ENCODE measurements at places on chromosomes 6 and 20.
A peak's percentile ranks its signal among the peaks of the same experiment; 100 is the strongest.

- DNase-seq: no peak
These were observed 11.6 kb downstream of the CAGE1 start for GRCh38 chr6:7377961-7378360.

DNA sequence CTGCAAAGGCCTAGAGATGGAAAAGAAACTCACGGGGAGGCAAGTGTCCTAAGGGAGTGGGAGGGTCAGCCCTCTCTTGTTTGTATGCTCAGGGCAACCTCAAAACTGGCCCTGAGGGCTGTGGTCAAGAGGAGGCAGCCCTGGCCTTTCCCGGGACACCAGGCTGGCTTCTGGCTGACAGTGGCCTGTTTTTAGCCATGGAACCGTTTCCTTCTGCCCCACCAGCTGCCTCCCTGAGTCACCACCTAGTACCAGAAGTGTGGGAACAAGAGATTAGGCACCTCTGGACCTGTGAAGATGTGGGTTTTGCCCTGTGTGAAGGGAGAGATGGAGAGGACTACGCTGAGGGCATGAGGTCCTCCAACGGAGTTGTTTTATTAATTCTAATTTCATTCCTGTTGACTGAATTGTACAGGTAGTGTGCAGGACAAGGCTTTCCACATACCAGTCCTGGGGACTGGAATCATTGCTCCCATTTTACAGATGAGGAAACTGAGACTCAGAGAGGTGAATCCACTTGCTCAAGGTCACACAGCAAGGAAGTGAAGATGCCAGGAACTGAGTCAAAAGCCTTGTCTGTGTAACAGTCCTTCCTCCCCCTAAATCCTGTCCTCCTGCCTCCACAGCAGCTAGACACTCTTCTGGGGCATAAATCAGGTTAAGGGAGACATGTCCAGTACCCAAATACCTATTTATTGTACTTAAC is 5.5 kb downstream of the FOXS1 start:
- DNase-seq: no peak

DNA sequence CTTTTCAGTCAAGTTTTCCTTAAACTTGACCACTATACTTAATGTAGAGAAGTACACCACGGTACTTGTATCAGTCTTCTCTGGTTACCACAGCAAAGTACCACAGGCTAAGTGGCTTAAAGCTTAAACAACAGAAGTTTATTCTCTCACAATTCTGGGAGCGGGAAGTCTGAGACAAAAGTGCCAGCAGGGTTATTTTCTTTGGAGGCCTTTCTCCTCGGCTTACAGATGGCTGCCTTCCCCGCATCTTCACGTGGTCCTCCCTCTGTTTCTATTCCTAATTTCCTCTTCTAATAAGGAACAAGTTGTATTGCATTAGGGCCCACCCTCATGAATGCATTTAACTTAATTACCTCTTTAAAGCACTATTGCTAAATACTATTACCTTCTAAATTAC is 258.0 kb downstream of the PLCB1 start:
- DNase-seq: no peak

GRCh38 chr6:40928763-40929162 is 110.3 kb downstream of the UNC5CL start:
- no peak for DNase-seq

GRCh38 chr6:112149236-112149635 is 61.8 kb downstream of the FAM229B start:
- no peak for DNase-seq

- DNase-seq: no peak
These were observed 159.2 kb downstream of the ANKRD60 start for GRCh38 chr20:58069207-58069606.

DNA sequence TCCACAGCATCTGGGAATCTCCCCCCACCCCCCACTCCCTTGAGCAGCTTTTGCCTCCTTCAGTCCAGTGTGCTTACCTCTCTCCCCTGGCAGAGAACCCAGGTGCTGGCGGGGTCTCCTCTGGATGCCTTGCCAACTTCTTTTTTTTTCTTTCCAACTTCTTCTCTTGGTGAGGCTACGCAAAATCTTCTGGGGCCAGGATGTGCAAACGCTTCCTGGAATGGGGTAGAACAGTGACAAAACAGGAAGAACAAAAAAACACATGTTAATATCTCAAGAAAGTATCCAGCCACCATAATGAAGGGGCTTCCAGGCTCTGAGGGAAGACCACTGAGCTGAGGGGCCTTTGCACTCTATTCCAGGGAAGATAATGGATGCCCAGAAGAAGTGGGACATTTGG is 53.9 kb upstream of the DDR1 start:
- no peak for DNase-seq

GRCh38 chr6:46491628-46492547 is 639 bp upstream of the RCAN2 start:
- DNase-seq: no peak

GRCh38 chr6:139801571-139802321 is 427.3 kb upstream of the CITED2 start:
- no peak for DNase-seq

DNA sequence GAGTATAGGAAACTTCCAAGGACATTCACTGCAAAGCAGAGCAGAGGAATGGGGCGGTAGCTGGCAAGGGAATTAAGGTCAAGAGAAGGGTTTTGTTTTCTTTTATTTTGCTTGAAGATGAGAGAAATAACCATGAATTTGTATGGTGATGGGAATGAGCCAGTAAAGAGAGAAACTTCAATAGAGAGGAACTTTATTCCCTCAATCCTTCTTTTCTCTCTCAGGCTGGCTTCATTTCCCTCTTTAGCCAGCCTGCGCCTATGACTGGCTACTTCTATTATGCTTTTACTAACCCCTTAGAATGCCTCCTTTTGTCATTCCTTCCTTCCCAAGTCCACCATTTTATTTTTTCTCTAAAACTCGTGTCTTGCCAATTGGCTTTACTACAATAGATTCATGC is 101.4 kb upstream of the CEP85L start:
- DNase-seq: no peak

DNA sequence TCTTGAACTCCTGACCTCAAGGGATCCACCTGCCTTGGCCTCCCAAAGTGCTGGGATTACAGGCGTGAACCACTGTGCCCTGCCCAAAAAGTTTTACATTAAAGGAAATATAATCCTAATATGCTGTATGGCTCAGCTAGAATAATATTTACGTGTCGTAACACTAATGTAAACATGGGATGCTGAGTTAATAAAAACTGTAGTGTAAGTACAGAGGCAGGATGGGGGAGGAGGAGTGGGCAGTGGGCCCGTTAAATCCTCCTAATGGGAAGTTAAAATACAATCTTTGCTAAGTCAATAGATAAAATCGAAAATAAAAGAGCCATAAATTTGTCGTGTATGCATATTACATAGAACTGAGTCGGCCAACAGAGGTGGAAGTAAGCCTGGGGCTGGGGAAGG is 12.1 kb upstream of the IP6K3 start:
- no peak for DNase-seq

DNA sequence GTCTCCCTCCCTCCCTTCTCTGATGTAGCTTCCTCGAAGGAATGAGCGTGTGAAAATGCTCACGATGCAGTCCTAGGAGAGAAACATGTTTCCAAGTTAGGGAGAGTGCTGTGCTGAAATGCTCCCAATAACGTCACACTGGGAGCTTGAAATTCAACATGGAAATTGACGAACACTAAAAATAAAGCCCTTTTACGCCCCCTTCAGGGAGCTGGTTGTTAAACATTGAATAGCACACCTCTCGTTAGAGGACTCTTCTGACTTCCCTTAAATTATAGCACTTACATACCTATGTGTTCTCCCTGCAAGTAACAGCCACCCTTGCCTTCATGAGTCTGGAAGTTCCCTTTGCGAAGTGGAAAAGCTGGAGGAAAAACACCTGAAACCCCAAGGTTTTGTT is 88.6 kb downstream of the BFSP1 start:
- no peak for DNase-seq

- peak; percentile 57 for DNase-seq
These were observed 29.2 kb downstream of the AFDN start for GRCh38 chr6:167855825-167856425.

- DNase-seq: no peak
These were observed 24.1 kb upstream of the IPCEF1 start for GRCh38 chr6:154380741-154381140.

DNA sequence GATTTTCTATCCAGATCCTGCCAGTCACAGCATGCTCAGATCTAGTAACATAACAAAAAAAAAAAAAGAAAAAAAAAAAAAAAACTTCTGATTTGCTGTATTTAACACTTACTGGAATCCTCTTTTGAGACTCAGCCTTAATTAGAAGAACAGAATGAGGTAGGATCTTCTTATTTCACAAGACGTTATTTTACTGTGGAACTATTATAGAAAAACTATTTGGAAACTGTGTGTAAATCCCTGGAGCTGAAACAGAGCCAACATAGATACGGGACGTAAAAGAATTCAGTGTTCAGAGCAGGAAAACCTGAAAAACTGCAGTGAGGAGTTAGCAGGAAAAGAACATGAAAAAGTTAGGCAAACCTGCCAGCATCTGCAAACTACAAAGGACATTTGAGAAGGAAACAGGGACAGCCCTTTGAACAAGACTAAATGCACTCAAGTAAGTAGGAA is 3.4 kb upstream of the ZNF217 start:
- no peak for DNase-seq

GRCh38 chr6:118896339-118897136 is 2.6 kb downstream of the ASF1A start:
- no peak for DNase-seq

DNA sequence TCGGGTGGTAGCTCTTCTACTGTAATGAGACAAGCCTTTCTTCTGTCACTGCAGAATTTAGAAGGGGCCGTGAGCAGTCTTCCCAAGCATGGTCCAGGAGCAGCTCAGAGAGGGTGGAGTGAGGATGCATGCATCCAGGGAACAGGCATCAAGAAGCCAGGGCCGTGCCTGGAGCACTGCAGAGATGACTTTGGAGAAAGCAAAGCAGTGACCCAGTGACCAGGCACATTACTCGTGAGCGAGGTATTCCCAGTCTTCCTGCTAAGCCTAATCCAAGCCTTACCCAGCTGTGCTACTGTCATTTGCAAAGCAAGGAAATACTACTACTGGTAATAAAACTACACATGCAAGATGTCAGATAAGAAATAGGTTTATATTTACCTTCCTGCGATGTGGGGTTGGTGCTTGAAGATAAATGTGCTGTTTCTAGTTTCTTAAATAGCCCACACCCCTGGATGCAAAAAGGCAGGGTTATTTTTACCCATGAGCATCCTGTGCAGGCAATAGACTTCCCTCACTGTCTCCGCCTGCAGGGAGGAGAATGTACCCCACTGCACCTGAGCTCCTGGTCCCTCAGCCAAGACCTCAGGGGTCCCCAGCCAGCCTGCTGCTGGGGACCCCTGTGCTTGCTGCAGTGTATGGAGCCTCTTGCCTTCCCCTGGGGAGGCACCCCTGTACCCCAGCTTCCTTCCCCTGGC is 62.9 kb downstream of the SSR1 start:
- DNase-seq: no peak

GRCh38 chr20:63378626-63379025 is 17.5 kb upstream of the CHRNA4 start:
- DNase-seq: no peak

GRCh38 chr6:22737331-22737730 is 168.0 kb downstream of the HDGFL1 start:
- DNase-seq: no peak

- DNase-seq: no peak
These were observed 932.1 kb upstream of the MANEA start for GRCh38 chr6:94645191-94645590.

GRCh38 chr6:15876406-15876805 is 213.6 kb upstream of the DTNBP1 start:
- DNase-seq: no peak

GRCh38 chr6:6926856-6927255 is 180.9 kb upstream of the RREB1 start:
- DNase-seq: no peak

DNA sequence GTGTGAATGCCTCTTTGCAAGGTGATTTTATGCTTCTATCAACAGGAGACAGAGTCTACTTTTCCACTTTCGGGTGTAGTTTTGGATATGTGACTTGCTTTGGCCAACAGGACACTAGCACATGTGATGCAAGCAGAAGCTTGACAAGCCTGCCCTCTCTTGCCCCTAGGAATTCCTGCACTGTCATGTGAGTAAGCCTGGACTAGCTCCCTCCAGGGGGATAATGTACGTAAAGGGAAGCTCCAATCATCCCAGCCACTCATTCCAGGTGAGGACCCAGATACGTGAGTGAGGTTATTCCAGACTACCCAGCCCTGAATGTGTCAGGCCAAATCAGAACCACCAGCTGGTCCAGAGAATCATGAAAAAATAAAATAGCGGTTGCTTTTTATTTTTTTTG is 33.3 kb downstream of the BEND3 start:
- no peak for DNase-seq

DNA sequence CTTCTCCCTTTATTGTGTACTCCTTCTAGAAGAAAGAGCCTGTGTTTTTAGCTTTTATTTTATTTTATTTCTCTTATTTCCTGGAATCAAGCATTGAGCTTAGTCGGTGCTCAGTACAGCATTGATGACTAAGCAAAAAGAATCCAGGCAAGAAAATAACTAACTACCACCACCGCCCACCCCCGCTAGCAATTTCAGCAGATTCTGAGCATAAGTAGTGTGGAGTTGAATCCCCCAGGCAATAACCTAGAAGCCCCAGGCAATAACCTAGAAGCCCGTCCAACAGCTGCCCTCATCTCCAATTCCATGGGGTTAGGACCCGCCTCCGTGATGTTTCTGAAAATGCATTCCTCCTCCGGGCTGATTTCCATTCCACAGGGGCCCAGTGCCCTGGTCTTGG is 258.0 kb upstream of the TAB2 start:
- DNase-seq: no peak

- DNase-seq: no peak
These were observed 31.9 kb downstream of the STK35 start for GRCh38 chr20:2133318-2134183.

DNA sequence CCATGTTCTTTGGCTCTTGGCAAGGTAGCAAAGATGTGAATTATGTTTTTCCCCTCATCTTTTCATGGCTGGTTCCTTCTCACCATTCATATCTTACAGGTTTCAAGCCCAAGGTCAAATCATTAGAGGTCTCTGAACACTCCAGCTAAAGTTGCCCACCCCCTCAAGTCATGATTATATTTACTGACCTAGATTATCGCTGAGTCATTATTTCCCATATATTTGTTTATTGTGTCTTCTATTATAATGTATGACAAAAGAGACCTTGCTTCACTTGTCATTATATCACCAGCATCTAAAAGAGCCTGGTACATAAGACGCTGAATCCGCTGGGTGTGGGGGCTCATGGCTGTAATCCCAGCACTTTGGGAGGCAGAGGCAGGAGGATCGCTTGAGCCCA is 12.4 kb downstream of the DSN1 start:
- no peak for DNase-seq

- DNase-seq: no peak
These were observed 232.2 kb downstream of the SYNDIG1 start for GRCh38 chr20:24701668-24702067.

DNA sequence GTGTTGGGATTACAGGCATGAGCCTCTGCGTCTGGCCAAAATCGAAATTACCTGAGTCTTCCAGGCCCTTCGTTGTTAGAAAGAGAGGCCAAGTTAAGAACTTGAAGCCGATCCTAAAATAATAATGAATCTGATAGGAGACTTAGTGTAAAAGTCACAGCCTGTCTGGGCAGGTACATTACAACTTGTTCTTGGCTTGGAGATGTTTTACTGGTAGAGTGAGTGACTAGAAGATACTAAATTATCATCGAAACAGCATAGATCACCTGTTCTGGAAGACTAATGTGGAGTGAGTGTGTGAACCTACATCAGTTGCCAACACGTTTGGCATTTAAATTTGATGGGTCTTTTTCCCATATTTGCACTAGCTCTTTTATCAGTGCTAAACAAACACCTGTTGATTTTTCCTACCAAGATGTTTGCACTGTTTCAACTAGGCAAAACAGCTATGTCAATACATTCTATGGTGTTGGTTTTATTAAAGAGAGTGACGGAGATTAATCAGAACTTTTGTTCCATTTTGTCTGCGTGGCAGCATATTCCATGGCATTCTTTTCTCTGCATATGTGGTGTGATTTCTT is 4.6 kb upstream of the TMEM217 start:
- no peak for DNase-seq

All from smooth muscle cell of the brain vasculature (primary cell).